ENCODE measurements at places on chromosomes 12 and 14.

DNA sequence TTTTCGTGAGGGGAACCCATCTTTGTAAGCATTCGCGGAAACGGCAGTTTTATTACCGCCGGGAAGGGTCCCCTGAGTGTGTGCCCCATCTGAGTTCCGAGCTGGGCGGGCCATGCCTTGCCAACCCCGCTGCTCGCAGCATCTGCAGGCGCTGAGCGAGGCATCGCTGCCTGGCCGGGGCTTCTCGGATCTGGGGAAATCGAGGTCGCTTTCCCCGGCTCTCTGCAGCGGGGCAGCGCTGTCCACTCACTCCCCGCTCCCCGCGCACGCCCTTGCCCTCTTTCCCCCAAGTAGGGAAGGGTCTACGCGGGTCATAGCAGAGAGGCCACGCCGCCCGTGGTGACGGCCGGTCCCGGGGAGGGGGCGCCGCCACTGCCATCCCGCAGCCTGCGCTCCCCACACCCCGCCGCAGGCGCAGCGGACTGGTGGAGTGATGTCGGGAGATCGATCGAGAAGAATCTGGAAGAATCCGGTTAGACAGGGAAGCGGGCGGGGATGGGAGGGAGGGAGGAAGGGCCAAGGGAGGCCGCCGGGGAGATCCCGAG, 507 bp upstream of the FKBP4 start:
- DNase-seq: no peak

DNA sequence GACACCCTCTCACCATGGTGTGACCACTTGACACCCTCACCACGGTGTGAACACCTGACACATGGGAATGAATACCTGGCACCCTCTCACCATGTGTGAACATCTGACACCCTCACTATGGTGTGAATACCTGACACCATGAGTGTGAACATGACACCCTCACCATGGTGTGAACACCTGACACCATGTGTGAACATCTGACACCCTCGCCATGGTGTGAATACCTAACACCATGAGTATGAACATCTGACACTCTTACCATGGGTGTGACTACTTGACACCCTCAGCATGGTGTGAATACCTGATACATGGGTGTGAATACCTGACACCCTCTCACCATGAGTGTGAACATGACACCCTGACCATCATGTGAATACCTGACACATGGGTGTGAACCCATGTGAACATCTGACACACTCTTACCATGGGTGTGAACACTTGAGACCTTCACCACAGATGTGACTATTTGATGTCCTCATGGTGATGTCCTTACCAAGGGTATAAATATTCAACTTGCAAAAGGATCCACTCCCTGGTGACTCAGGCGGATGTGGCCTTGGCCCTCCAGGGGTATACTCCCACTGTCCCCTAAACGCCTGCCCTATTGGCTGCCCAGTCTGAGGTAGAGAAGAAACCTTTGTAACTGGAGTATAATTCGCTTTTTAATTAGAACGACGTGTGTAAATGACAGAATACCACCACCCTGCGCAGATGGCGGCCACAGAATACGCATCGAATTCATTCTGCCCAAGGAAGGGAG, 29.1 kb downstream of the RFLNA start:
- no peak for DNase-seq

DNA sequence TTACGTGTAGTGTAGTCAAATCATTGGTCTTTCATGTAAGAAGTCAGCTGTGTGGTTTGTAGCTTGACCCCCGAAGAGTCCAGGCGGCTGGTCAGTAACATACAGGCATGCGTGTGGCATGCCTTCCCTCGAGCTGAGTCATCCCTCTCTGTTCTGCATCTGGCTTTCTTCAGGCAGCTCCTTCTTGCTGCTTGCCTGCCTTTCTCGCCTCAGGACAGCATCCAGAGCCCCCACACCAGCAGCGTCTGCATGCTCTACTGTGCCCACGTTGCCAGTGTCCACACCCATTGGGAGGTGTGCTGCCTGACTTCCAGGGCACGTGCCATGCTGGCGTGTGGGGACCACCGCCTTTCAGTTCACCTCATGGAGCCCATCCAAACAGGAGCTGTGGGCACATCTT, 96.8 kb downstream of the EP400 start:
- no peak for DNase-seq

DNA sequence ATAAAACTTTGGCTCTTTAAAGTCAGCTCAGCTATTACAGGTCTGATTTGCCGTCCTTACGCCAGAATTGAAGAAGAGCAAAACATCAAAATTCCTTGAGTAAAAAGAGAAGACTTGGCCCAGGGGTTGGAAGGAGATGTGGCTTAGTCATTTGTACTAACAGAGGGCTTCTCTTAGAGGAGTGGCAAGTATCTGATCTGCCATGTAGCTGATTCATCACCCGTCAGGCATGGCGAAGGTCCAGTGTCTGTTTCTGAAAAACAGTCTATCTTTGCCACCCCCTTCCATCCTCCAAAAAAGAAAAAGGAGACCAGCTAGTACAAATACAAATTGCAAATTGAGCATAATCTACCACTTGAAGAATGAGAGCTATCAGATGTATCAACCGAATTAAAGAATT, 91.9 kb downstream of the RAD52 start:
- no peak for DNase-seq

- DNase-seq: no peak
Observed at GRCh38 chr14:70700955-70701585, 59.4 kb downstream of the TTC9 start.

All from stimulated activated CD8-positive, alpha-beta memory T cell treated with anti-CD3 and anti-CD28 coated beads, Interleukin-15, amount 100 ng/mL, for 24 hours (primary cell).